ENCODE measurements at places on chromosomes 6 and 20.

DNA sequence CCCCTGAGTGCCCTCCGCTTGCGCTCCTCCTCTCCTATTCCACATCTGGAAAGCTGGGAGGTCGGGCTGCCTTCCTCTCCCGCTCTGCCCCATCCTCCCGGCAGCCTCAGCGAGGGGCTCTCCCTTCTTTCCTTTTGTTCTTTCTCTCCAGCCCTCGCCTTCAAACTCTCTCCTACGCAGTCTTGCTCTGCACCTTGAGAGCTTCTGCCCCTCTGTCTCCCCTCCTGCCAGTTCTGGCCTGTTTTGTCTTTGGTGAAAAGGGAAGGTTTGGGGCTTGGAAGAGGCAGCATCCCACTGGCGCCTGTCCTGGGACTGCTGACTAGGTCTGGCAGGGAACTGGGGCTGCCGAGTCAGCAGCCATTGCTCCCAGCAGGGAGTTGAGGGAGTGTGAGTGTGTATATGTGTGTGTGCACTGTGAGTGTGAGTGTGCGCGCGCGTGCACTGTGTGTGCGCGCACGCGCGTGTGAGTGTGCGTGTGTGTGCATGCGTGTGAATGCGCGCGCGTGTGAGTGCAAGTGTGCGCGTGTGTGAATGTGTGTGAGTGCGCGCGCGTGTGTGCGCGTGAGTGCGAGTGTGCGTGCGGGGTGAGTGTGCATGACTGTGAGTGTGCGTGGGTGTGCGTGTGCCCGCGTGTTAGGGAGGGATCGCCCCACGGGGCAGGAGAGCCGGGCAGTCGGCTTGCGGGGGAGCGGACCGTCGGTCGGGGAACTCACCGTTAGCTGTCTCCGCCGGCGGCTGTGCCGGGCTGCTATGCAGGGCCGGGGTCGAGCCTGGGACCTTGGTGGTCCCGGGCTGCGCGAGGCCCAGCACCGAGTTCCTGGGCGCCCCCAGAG, 523 bp downstream of the CPXM1 start:
- DNase-seq = peak; percentile 5

DNA sequence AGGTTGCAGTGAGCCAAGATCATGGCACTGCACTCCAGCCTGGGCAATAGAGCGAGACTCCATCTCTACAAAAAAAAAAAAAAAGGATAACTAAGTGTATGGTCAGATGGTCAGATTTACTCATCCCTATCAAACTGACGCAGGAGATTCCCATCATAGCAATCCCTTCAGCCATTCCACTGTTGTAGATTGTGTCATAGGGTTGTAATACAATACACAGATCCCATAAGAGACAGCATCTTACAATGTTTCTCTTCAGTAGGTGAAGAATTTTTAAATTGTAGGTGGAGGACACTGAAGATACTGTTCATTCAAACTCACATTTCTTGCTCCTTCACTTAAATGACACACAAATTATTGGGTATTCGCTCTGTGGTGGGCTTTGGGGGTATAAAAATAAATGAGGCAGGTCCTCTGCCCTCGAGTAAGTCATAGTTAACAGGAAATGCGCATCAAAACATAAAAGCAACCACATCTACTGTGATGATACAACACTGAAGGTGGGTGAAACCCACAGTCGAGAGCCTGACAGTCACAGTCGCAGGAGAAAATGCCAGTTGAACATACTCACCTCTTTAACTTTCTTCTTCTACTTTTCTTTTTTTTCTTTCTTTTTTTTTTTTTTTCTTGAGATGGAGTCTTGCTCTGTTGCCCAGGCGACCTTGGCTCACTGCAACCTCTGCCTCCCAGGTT, 205.5 kb downstream of the ZNF217 start:
- DNase-seq = no peak

- DNase-seq = no peak
These were observed 92.0 kb upstream of the AFDN start for GRCh38 chr6:167734662-167735083.

GRCh38 chr6:85354761-85355618, 94.9 kb upstream of the NT5E start:
- DNase-seq = peak; percentile 68

GRCh38 chr6:100968949-100969348, 87.8 kb upstream of the ASCC3 start:
- no peak for DNase-seq

DNA sequence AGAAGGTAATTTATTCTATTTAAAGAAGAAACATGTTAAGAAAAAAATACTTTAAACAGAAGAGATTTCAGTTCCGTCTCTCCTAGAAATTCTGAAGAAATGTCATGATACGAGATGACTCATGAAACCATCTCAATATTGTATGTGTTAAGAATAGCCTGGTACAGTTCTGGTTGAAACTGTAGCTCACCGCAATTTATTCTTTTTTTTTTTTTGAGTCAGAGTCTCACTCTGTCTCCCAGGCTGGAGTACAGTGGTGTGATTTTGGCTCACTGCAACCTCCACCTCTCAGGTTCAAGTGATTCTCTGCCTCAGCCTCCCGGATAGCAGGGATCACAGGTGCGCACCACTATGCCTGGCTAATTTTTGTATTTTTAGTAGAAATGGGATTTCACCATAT, 103.3 kb downstream of the ARHGAP18 start:
- DNase-seq = no peak

All from HEK293T (cell line).